ENCODE measurements at places on chromosomes 12 and 14. TPM values are rescaled to one million over a fixed set of nuclear protein-coding genes. Genes with fewer than 3 reads are reported as not detected.

- DNase-seq, result no peak
Measured at GRCh38 chr14:52923902-52924575, 26.8 kb downstream of the FERMT2 start.

DNA sequence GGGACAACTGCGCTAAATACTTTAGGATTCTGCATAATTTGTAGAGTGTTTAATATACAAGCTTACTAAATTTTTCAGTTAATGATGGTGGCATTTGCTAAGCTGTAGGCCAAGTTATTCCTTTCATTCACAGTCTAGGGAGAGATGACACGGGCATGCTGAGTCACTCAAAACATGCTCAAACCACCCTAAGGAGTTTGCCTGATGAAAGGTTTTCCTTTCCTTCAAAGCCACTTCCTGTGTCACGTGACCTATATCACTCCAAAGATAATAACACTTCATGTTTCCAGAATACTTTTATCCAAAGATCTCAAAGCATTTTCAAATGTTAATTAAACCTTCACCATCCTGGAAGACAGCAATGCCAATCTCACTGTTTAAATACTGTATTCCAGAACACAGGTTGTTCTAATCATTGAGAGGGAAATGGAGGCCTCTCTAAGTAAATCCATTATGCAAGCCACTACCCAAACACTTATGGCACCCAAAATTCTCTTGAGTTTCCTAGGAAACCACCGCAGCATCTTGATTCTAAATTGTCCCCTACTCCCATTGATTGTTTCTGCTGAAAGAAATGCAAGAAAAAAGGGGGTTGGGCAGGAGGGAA lies 207.0 kb upstream of the CDKN3 start:
- DNase-seq, result no peak

GRCh38 chr12:82593901-82594396 lies 92.8 kb upstream of the TMTC2 start:
- DNase-seq, result no peak

DNA sequence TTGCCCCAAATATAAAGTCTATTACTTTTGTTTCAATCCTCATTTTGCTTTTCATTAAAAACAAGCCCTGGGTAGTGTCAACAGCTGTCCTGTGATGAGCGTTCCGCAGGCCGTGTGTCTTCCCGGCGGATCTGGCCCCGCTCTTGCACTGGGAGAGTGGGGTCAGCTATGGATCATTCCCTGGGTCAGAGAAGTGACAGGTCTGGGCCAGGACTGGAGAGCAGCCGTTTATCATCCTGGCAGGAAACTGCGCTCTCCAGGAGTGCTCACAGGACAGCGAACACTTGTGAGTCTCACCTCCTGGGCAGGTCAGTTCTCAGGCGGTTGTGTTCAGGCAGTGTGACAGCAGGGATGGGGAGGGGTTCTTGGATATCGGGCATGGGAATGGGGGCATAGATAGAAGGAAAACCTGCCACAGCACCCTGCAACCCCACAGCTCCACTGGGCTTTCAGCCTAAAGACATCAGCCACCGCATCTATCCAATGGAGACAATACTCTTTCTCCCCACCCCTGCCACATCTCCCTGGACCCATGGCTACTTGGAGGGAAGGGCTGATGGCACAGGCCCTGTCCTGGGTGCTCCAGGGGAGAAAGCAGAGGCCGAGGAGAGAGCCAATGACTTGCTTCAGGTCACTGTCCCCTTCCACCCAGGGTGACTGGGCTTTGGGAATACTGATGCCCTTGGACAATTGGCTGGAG lies 47.8 kb upstream of the CHGA start:
- no peak for DNase-seq

DNA sequence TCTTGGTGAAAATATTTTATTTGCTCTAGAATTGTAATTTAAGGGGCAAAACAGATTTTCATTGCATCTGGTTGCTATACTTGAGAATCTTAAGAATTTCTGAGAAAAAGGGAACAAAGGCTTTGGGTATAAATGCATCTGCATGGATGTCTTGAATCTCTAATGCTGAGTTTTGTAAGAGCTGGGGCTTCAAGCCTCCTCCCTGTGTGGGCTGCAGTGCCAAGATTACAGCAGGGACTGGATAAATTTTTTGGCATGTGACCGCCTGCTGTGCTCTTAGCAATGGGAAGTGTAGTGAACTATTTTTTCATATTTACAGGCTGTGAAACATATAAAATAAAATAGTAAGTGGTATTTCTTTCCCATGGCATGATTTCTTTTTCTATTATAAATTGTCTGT lies 70.0 kb downstream of the SLC38A6 start:
- no peak for DNase-seq

- no peak for DNase-seq
Measured at GRCh38 chr14:35515916-35516315, 18.0 kb upstream of the INSM2 start.

GRCh38 chr14:24817212-24818057 lies 183.4 kb upstream of the GZMB start:
- DNase-seq, result no peak

Gene CRACR2A
- 24.6 TPM for total RNA-seq

Gene CLEC9A
- not detected for total RNA-seq
